ENCODE measurements at places on chromosomes 12 and 14.

DNA sequence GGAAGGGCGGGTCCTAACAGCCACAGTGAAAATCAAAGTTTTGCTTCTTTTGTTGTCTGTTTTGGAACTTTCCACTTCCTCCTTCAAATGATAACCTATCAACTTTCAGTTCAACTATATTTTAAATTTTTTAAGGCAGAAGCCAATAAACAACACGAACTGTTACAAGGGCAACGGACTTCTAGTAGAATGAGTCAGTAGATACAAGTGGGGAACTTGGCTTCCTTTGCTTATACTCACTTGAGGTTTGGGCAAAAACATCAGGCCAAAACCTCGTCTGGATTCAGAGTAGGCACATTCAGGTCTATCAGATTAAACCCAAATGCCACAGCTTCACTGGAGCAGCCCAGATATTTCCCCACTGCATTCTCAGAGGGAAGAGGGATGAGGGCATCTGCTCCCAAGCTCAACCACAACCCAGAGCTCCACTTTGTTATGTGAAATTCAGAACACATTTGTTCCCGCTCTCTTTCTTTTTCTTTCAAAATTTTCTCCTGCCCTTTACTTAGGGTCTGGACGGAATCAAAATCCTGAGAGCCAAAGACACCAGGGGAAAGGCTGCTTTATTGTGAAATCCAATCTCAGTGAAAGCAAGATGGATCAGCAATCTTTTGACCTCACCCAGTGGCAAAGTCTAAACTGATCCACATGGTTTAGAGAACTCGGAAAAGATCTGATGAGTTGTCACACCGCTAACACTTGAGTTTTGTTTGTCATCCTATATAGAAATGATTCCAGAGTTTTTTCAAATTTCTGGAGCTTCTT is 152.5 kb upstream of the BTG1 start:
- DNase-seq = no peak

GRCh38 chr12:3977621-3978020 is 104.4 kb upstream of the PARP11 start:
- DNase-seq = no peak

DNA sequence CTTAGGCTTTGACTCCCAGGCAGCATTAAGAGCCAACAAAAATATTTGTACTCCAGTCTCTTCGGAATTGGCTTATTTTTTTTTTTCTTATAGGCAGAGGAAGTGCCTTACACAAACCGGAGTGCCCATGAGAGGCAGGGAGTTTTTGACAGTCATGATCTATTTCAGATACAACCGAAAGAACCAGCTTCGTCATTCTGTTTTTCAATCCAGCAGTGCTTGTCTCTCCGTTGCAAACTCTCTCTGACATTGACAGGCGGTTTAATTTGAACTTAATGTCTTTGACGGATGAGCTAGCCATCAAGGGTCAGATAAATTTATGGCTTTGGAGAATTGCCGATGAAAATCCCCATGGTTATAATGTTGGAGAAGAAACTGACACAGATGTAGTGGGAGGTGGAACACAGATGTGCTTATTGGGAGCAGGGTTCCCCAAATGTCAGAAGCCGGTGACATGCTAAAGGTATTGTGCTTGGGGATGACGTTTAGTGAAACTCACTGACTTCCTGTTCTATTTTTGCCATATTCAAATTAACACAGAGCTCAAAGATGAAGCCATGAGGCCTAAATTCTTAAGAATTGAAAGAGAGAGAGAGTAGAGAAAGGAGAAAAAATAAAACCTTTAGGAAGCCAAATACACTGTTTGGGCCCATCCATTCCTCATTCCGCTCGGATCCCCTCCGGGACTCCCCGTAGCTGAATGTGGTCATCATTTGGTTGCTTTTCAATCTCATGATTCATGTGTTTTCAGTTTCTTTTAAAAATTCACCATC is 59.7 kb downstream of the PLXNC1 start:
- no peak for DNase-seq

DNA sequence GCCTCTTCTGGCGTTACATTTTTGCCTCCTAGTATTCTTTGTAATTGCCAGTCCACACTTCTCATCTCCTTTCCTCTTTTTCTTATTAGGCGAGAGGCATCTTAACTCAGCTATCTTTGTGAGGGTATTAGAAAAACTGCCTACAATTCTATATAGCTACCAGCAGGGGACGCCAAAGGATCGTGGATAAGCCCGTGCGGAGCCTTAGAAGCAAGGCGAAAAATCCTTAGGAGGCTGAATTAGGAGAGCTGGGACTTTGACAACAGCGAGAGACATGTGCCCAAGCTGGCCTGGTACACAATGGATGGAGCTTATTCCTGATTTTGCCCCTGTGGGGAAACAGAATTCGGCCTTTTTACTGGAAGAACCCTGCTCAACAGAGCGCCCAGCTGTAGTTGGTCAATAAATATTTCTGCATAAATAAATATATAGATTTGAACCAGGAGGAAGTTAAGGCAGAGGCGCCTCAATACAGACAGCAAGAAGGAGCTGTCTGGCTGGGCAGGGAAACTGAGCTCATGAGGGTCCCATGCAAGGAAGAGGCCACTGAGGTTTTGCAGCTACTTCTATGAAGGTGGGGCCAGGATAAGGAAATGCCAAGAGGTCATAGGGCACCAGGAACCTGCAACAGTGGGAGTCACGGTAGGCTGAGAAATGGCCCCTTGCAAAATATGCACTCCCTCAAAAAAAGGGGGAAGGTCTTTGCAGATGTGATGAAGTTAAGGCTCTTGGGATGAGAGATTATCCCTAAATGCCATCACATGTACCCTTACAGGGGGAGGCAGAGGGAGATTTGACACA is 14.6 kb upstream of the RBM19 start:
- DNase-seq = no peak

GRCh38 chr14:64080452-64080851 is 213.7 kb downstream of the ESR2 start:
- DNase-seq = no peak

GRCh38 chr14:102046337-102047278 is 40.2 kb downstream of the HSP90AA1 start:
- no peak for DNase-seq

DNA sequence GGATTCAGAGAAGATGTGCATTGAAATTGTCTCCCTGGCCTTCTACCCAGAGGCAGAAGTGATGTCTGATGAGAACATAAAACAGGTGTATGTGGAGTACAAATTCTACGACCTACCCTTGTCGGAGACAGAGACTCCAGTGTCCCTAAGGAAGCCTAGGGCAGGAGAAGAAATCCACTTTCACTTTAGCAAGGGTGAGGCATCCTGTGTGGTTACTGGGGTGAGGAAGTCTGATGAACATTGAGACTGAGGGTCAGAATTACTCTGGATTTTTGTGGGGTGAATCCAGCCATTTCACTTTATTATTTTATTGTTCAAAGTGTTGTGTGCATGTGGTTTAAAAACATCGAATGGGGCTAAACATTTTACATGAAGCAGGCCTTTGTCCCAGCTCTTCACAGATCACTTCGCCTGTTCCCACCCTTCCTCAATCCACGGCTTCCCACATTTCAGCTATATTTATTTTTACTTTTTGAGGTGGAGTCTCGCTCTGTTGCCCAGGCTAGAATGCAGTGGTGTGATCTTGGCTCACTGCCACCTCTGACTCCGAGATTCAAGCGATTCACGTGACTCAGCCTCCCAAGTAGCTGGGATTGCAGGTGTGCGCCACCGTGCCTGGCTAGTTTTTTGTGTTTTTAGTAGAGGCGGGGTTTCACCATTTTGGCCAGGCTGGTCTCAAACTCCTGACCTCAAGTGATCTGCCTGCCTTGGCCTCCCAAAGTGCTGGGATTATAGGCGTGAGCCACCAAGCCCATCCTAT is 40.6 kb downstream of the SUPT16H start:
- DNase-seq = no peak

- DNase-seq = no peak
These were observed 513 bp downstream of the HOXC11 start for GRCh38 chr12:53973236-53974042.

- DNase-seq = no peak
These were observed 73.3 kb downstream of the RASSF8 start for GRCh38 chr12:26031827-26032226.

DNA sequence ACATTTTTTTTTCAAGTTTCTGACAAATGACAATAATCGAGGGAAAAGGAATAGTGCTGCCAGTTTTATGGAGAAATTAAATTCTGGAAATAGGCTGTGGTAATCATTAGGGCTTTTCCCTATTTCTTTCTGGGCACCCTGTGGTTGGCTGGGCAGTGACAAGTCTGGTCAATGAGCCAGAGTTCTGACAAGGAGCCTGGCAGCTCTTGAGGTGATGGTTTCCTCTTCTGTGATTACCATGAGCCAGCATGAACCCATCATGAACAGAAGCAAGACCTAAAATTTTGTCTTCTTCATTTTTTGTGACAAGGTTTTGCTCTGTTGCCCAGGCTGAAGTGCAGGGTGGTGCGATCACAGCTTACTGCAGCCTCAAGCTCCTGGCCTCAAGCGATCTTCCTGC is 115.8 kb downstream of the TRAFD1 start:
- DNase-seq = no peak

DNA sequence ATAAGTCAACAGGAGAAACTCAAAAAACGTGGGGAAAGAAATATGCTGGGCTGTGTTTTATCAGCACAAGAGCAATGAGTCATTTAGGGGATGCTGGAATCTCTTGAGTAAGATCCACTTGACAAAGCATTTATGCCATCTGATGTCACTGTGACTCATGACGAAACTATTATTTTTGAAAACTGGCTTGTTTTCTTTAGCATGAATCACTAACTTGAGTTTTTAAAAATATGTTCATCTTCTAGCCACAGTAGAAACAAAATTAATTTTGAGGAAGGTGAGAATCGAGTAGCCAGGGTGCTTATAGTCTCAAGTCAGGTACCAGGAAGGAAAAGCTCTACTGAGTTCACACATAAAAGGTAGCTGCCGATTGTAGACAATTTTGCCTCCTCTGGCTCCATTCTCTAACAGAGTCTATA is 456.2 kb upstream of the MGAT4C start:
- DNase-seq = no peak

DNA sequence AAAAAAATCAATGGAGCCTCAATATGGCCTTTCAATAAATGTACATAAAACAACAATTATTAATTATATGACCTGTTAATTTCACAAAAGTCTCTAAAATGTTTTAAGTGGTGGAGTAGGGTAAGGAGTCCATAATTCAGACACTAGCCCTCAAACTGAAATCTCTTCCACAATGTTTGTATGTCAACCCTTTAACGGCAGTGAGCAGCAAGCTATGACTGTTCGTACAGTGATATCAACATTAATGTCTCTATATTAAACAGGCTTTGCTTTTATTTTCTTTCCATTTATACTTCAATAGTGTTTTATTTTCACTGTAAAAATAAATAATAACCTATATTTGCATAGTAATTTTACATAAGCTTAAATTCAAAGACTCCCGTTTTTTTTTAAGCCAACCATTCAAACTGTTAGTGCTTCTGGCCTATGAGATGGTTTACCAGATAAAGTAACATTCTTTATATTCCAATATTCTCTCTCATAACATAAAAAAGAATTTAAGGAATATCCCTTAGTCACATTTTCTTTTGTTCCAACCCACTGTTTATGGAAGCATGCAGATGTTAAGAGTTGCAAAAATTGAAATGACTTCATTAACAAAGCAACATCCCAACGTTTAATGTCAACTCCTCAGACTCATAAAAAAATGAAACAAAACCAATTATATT is 2.3 kb downstream of the CDK17 start:
- DNase-seq = no peak

GRCh38 chr12:125393569-125393968 is 328.3 kb downstream of the AACS start:
- DNase-seq = no peak

DNA sequence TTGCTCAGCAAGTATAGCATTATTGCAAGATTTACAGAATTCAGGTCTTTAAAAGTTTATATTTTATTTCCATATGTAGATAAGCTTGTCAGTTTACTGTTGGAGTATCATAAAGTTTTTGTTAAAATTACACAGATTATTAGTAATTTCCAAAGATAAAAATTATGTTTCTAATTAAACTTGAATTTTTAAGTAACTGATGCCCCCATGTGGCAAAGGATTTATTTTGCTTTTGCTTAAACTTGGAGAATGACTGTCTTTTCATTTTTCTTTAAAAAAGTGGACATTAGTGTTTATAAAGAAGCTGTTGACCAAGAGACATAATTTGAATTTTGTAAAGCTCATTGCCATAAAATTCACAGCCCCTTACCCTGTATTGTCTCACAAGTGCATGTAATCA is 45.8 kb downstream of the ETNK1 start:
- no peak for DNase-seq

- DNase-seq = no peak
These were observed 774 bp upstream of the SLC2A13 start for GRCh38 chr12:40106655-40107054.

GRCh38 chr14:69318901-69319475 is 59.0 kb downstream of the GALNT16 start:
- DNase-seq = no peak

- no peak for DNase-seq
These were observed 3.9 kb downstream of the TMEM30B start for GRCh38 chr14:61277232-61277631.

DNA sequence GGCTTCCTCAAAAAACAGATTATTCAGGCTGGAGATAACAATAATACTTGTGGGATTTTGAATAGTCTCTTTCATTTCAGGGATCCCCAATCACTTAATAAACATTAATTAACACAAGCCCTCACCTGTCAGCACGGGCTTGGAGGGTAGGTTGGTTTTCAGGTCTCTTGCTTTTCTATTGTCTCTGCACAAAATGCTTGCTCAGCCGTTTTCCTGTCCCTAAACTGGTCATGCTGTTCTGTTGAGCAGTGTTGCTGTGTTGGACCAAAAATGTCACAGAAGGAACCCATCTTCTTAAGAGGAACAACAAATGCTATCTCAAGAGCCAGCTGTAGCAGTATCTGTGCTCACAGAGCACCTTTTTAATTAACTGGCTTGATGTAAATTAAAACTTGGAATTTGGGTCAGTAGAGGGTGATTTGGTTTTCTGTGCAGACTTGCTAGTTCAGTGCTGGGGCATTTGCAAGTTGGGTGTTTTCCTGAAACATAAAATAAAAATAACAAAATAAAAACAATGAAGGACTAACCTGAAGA is 231.8 kb upstream of the CRY1 start:
- DNase-seq = no peak

DNA sequence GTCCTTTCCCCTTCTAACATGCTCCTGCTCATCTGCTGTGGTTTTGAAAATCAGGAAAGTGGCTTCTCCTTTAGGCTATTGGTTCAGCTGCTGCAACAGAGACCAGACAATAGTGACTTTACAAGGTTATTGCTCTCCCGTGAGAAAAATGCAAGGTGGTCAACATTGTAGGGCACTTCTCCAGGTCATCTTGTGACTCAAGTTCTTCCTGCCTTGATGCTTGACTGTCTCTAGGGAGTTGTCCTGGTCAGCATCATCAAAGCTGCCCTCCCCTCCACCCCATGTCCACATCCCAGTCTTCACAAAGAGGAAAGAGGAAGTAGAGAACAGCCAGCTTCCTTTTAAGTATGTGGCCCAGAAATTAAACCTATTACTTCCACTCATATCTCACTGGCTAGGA is 3.9 kb upstream of the TMEM63C start:
- DNase-seq = no peak
